ENCODE measurements at places on chromosomes 5 and 9.

DNA sequence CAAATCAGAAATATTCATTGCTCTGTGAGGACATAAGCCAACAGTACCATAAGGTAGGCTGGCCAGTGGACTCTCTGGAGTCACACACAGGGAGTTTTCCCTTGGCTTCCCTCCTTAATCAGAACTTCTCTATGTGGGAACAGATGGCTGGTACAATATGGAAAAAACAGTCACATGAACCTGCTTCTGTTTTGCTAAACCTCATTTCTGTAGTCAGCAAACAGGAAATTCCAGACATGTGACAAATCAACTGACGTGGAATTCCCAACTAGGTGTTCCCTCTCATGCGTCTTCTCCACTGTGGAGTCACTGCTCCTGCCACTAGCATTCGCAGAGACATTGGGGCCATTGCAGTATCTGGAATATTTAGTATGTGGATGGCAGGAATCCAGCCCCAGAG, 617.6 kb downstream of the KIF4B start:
- no peak for DNase-seq

GRCh38 chr5:133406977-133407632, 205.2 kb downstream of the FSTL4 start:
- DNase-seq, result no peak

DNA sequence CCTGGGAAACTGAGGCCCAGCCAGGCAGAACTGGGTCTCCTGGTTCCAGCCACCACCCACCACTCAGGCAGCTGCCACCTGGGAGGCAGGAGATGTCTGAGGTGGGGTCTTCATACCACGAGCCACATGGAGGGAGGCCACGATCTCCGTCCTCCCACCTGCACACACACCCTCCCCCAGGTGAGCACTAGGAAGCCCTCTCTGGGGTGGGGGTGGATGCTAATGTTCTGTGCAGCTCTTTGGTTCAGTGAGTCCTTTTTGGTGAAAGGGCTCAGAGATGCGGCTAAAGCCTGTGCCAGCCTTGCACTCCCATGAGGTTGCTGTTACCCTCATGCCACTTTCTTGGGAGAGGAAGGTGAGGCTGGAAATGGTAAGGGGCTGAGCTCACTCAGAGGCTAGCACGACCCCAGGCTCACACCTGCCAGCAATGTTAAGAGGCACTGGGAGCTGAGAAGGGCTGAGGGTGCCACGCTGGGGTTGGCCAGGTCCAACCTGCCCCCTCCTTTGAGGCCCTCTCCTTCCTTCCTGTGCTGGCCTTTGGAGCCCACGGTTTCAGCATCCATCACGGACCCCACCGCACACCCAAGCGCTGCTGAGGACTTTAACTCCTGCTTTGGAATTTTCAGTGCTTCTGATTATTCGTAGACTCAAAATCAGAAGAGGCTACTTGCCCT, 26.6 kb upstream of the OBP2B start:
- no peak for DNase-seq

DNA sequence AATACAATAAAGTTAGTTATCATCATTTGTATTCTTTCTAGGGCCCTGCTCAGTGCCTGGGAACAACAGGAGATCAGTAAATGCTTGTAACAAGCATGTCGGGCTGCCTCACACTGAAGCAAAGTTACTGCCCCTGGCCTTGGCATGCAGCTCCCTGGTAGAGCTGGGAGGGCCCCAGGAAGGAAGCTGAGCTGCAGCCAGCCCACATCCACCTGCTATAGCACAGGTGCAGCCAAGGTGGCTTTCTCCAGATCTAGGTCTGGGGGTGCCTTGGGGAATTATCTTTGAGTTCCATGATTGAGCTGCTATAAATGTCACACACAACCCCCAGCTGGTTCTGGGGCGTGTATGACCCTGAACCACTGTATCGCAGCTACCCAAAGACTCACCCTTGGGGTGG, 293.4 kb upstream of the MSX2 start:
- no peak for DNase-seq

DNA sequence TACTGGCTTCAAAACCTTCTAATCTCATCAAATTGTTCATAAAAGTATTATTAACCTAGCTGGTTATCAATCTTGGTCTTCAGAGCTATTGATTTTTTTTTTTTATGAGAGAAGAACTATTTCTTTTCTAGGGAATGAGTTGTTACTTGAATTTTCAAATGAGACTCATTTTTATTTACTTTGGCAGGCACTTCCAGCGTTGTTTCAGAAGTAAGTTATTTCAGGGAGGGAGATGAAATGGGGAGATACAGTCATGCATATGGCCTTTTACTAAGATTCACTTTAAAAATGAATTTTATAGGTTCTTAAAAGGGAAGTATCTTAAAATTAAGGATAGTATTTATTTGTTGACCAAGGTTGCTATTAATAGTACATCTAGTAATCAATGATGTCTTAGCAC, 129.6 kb downstream of the IZUMO3 start:
- DNase-seq, result no peak

GRCh38 chr9:35689542-35690293, at the start of gene TPM2:
Gene TPM2 (minus strand): TSS chr9:35689925. CDS start chr9:35689817, 108 bp downstream.
- no peak for DNase-seq

GRCh38 chr9:68685770-68686169, 19.3 kb upstream of the PIP5K1B start:
- no peak for DNase-seq

DNA sequence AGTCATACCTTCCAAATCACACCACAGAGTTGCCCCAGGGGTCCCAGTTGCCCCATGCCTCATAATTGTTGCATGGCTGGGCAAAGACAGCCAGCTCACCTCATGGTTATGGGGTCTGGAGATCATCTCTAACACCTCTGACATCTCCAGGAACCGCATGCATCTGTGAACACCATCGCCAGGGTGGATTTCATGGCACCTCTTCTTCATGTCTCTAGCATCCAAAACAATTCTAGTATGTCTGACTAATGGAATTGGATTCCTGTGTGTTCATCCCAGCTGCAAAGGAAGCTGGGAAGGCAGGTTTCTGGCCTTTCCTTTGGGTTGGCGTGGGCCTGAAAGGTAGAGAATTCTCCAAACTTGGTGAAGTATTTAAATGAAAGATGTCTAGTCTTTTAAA, 122.3 kb upstream of the ABCA1 start:
- no peak for DNase-seq

GRCh38 chr5:167952278-167952995, 339.0 kb upstream of the WWC1 start:
- DNase-seq, result no peak

DNA sequence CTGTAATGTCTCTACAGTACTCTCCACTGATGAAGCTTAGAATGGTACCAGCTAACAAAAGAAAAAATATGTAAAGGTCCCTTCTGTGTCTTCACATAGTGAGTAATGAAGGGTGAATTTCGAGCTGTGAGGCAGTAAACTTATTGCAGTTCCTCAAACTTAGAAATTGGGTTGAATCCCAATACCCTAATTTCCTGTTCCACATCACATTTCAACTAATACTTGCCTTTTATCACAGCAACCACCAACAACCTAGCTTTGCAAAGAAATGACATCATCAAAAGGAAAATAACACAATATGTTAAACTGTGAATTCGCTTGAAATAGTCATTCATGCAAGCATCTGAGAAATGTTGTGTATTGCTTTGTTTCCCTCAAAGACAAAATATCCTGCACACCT, 9.4 kb upstream of the TNFAIP8 start:
- no peak for DNase-seq

DNA sequence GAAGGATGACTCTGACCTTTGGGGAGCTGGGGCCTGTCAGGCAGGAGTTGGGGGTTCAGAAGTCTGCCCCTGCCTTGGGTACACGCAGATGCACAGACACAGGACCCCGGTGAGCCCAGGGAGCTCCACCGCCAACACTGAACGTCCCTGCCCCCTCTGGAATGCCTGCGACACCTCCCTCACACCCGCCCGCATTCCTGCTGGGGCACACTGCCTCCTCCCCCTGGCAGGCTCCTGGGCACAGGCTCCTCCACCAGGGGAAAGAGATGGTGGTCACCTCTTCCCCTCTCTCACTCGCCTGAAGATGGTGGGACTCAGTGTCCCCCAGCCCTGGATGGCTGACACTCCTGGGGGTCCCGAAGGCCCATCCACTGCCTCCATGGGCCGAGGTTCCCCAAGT, 12.0 kb downstream of the CRB2 start:
- no peak for DNase-seq

DNA sequence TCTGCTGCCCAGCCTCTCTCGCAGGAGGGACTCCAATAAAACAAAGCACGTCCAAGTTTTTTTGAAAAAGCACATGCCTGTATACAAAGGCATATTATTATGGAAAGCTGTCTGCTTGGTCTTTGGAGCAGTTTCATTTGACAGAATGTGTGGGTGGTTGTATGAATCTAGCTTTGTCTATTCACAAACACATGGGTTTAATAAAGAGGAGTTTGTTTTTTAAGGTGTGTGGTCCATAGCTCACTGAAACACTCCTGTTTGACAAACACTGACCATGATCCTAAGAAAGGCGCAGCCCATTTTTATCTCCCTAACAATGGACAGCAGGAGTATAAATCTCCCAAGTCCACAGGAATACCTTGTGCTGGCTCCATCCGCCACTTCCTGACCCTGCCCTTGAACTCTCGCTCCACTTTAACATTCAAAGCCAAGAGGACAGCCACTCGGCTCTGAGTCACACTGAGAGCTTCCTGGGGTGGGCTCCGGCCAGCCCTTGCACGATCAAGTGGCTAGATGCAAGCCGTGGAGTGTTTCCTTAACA, 371.9 kb downstream of the EBF1 start:
- no peak for DNase-seq

- no peak for DNase-seq
These were observed 178.5 kb upstream of the GNA14 start for GRCh38 chr9:77826621-77827020.

DNA sequence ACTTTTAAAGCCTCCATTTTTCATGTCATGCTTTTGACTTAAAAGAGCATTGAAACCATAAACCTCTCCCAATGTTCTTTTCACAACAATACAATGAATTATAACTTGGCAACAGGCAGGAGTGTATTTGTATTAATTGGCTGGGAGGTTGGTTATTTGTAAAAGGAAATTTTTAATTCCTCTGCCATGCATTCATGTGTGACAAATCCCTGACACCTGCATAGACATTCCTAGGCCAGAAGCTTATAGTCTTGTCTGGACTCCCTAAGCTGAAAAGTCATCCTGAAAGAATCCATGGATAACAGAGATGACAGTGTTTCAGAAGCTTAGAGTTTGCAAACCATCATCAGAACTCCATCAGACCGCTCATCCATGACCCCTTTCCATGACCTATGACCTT, 76.3 kb upstream of the PTGER4 start:
- DNase-seq, result no peak

DNA sequence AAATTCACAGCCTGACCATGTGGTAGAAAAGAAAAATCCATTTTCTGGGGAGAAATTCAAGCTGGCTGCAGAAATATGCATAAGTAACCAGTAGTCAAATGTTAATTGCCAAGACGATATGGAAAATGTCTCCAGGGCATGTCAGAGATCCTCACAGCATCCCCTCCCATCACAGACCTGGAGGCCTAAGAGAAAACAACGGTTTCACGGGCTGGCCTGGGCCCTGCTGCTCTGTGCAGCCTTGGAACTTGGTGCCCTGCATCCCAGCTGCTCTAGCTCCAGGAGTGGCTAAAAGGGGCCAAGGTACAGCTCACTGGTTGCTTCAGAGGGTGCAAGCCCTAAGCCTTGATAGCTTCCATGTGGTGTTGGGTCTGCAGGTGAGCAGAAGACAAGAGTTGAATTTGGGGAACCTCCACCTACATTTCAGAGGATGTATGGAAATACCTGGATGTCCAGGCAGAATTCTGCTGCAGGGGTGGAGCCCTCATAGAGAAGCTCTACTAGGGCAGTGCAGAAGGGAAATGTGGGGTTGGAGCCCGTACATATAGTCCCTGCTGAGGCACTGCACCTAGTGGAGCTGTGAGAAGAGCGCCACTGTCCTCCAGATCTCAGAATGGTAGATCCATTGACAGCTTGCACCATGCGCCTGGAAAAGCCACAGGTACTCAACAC, 49.7 kb downstream of the PTBP3 start:
- no peak for DNase-seq

- no peak for DNase-seq
These were observed 62.4 kb upstream of the GLIS3 start for GRCh38 chr9:4362281-4362680.

- DNase-seq, result no peak
These were observed 65.2 kb upstream of the DEPDC1B start for GRCh38 chr5:60765019-60765709.

DNA sequence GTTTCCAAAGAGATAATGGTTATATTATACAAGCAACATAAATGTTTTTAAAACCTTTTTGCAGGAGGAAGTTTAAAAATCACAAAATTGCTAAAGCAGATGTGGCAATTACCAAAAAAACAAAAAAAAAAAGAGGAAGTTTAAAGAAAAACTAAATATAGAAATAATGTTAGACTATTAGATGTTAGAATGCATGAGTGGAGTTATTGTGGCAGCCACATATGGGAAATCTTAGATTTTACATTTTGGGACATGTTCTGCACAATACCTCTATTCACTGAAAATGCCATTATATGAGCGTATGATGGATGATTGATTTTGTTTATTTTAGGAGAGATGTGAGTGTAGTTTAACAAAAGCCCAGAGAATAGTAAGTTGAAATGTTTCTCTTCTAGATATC, 31.2 kb upstream of the DTWD2 start:
- DNase-seq, result no peak

DNA sequence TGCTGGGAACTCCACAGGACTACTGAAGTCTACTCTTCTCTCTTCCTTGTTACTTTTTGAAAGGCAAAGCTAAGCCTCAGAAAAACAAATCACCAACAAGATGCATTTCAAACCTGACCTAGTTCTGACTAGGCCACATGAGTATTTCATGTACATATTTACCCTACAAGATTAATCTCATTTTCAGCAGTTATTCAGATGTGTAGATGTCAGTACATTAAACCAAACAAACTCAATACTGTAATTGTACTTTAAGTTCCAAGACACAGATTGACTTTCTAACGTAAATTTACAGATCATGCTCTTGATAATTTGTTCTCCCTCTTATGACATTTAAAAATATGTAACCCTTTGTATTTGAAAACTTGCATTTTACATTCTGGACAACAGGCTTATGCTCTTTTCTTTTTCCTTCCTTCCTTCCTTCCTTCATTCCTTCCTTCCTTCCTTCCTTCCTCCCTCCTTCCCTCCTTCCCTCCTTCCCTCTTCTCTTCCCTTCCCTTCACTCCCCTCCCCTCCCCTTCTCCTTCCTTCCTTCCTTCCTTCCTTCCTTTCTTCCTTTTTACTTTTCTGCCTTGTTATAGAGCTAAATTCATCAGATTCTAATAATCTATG, 1653.4 kb downstream of the EFNA5 start:
- DNase-seq, result no peak

DNA sequence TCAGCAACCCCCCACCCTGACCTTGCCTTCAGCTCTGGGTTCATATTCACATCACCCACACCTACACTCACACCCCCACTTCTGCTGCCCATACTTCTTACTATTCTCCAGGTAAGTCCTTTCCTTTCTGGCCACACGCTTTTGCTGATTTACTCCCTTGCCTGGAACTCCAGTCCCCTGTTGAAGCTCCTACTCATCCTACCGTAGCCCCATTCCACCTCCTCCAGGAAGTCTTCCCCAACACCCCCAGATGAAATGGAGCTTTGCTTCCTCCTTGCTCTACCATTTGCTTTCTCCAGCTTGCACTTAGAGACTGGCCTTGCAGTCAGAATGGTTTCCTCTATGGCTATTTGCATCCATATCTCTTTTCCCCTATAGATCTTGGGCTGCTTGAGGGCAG, 182.3 kb downstream of the MELK start:
- no peak for DNase-seq

GRCh38 chr9:12699529-12699928, 6.3 kb downstream of the TYRP1 start:
- no peak for DNase-seq

Measured in stimulated activated CD8-positive, alpha-beta memory T cell treated with anti-CD3 and anti-CD28 coated beads, Interleukin-15, amount 100 ng/mL, for 1 hour (primary cell).